T-helper 17 cell (primary cell): ENCODE measurements at places on chromosomes 2 and 18.

DNA sequence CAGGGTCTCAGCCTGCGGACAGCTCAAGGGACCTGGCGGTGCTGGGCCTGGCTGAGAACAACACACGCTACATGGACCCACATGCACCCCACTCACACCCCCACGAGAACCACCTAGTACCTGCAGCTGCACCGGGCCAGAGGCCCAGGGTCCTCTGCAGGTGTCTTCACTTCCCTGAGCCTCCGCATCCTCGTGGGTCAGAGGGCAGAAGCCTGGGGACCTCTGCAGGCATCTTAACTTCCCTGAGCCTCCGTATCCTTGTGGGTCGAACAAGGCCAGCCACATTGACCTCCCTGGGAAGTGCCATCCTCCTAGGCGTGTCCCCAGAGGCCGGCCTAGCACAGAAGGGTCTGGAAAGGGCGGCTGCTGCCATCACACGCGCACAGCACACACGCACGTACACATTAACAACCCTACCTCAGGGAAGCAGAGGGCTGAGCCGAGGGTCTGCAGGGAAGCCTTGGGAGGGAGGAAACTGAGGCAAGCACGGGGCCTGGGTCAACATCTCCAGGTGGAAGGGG, 62.5 kb upstream of the HPCAL1 start:
- no peak for DNase-seq

- no peak for DNase-seq
Observed at GRCh38 chr18:36693931-36694620, 134.7 kb downstream of the TPGS2 start.

DNA sequence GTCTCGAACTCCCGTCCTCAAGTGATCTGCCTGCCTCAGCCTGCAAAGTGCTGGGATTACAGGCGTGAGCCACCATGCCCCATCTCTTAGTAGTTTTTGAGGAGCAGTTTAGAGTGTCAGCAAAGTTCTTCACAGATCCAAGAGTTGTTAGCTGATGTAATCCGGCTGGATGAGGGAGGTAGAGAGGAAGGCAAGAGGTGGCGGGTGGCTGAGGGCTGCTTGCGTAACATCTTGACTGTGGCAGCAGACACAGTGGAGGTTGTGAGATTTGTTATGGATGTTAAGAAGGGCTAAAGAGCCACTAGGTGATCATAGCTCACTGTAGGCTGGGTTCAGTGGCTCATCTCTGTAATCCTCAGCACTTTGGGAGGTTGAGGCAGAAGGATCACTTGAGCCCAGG, 19.5 kb upstream of the FAM136A start:
- DNase-seq, result no peak

GRCh38 chr2:197238043-197238365, 72.6 kb downstream of the ANKRD44 start:
- DNase-seq, result no peak

GRCh38 chr2:28430788-28431418, 38.2 kb downstream of the FOSL2 start:
- DNase-seq, result no peak

- no peak for DNase-seq
Observed at GRCh38 chr2:105794926-105795574, 50.3 kb downstream of the NCK2 start.

GRCh38 chr2:218005028-218005427, 2.2 kb upstream of the TNS1 start:
- DNase-seq, result no peak

DNA sequence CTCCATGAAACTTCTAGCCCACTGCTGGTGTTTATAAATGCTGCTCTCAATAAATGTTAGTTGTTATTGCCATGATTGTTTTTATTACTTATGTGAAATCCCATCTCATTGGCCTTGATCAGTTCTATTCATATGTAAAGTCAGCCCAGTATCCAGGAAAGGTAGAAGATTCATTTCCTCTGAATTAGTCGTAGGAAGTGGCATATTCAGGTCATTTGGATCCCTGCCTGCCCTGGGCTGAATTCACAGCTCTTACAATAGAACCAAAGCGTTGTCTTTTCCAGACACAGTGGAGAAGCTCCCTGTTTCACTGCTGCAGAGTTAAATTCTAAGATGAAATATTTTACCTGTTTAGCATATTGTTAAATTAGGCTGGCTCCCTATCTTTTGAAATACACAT, 70.3 kb downstream of the MAIP1 start:
- DNase-seq, result no peak

DNA sequence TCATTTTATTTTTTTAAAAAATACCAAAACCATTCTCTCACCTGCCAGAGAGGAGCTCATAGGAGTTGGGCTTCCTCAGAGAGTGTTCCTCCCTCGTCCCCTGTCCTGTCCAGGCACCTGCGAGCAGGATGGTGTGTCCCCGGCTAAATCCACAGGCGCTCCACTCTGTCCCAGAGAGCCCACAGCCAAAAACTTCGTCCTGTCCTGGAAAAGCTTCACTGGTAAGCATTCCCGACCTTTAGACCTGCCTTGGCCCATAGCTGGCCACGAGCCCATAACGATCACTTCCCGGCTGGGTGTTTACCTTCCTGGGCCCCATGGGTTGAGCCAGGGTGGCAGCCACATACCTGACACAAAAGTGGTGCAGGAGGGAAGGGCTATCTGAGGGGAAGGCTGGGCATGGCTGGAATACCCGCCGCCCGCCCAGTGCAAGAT, at the start of gene NGEF:
TSS of gene NGEF (minus strand) at position 230 of the 435 bp plus-strand sequence. CDS start 38,366 bp downstream, outside the sequence.
- no peak for DNase-seq

DNA sequence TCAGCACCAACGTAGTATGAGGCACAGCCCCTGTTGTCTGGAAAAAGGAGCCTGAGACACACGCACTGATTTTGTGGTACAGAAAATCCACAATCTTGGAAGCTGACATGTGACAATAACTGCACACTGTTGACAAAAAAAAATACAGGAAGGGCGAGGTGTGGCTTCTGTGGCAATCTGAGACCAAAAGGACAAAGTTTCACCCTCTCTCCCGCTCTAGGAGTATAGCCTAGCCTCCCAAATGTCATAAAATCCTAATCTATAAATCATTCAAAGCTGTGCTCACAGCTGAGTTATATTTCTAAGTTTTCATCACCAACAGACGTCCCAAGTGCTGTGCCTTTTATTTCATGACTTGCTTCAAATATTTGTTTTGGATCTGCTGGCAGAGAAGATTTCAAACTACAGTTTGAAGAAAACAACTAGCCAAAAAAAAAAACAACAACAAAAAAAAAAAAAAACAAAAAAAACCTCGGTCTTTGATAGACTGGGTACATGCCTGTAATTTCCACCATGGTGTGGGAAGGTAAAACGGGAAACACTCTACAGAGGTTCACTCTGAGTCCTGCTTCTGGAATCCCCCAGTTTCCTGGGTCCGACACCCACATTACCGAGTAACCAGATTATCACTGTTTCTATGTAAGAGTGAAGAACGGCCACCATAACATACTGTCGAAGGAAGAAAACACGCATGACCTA, 61.0 kb downstream of the C2orf76 start:
- DNase-seq, result no peak

DNA sequence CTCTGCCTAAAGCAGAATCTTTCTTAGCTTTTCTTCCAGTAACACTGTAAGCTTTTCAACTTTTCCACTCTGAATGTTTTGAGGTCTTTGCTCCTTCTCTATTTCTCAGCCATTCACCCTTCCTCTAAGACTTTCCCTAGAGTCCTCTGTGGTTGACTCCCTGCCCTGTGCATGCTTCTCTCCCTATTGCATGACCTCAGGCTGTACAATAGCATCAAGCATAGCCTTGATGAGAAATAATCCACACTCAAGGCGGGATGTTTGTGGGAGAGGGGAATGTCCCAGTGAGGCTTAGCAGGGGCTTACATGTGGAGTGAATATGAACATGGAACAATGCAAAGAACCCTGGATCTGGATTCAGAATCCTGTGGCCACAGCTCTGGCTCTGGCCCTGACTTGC, 48.4 kb upstream of the IGFBP5 start:
- no peak for DNase-seq

DNA sequence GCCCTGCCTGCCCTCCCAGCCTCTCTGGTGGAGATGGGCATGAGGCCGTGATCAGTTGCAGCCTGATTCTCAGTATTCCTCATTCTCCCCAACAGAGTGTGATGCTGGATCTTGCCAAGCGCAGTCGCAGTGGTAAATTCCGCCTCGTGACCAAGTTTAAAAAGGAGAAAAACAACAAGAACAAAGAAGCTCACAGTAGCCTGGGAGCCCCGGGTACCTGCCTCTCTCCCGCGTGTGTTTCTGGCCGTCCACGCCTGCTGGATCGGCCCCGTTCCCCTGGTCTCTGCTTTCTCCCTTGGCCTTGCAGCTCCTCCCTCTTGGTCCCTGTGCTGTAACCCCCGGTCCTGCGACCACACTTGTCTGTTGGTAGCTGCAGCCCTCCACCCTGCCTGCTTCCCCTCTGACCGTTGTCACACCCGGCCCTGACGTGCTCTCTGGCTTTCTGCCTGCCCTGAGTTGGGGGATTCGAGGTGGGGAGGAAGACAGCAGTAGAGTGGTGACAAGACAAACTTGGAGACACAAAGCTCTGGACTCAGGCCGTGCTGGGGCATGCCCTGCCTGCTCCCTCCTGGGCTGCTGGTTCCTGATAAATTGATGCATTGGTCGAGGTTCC, 99.5 kb downstream of the USP40 start:
- DNase-seq, result no peak

DNA sequence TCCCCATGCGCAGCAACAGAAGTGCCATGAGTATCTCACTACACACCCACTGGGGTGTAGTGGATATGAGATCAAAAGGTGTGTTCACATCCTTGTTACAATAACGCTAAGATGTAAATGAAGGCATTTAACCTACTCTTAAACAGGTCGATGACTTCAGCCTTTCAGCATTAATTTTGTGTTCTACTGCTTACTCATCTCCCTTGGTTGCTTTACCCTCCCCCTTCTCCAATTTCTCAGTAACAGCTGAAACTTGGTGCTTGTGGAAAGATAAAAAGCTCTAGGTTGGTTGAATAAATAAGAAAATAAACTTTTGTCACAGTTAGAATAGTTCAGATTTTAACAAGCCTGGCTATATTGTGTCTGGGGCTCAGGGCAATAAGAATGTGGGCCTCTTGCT, 147.5 kb upstream of the SESTD1 start:
- no peak for DNase-seq

DNA sequence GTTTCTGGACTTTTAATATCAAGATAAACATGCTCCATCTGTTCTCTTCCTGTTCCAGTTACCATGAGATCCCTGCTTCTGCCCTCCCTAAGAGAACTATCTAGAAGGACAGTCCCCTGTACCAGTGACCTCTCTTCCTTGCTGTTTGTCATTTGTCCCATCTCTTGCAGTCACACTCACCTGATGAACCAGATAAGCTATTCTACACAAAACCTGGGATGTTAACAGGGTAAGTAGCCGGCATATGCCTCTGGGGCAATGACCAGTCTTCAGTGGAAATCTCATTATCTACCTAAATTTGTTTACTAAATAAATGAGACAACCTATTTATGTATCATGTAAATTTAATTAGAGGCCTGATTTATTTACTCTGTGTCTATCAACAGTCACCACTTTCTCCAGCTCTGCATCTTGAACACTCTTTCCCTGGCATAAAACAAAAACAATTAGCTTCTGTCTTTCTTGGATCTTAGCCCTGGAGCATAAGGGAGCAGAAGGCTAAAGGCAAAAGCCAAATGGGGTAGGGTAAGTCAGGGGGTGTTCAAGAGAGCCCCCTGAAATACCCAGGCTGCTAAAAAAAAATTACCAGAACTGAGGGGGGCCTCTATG, 337.7 kb downstream of the ALK start:
- no peak for DNase-seq

- no peak for DNase-seq
Observed at GRCh38 chr18:40314199-40314598, 1640.8 kb upstream of the PIK3C3 start.

GRCh38 chr2:213609570-213610170, 325.4 kb downstream of the SPAG16 start:
- no peak for DNase-seq

- no peak for DNase-seq
Observed at GRCh38 chr2:52970642-52971041, 797.0 kb upstream of the CHAC2 start.

DNA sequence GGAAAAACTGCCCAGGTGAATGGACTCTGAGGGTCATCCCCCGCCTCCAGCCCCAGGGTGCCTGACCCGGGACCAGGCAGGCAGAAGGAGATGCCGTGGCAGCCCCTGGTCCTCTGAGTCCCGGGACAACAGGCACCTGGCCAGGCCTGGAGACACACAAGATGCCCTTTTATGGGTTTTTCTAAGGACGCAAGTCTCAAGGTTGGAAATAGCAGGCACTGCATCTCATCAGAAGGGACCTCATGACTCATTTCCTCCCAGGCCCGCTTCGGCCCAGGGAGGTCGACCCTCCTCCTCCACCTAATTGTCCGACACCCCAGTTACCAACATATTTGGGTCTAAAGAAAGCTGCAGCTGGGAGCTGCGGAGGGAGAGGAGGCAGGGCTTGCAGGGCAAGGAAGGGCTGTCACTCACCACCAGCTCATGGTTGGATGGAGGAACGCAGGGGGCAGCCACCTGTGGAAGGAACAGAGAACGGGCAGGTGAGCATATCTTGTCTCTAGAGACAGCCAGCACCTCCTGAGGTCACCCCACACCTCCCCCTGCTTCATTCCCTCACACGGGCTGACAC, 82.9 kb downstream of the TNS1 start:
- no peak for DNase-seq

- no peak for DNase-seq
Observed at GRCh38 chr2:28325173-28325566, 67.5 kb upstream of the FOSL2 start.

DNA sequence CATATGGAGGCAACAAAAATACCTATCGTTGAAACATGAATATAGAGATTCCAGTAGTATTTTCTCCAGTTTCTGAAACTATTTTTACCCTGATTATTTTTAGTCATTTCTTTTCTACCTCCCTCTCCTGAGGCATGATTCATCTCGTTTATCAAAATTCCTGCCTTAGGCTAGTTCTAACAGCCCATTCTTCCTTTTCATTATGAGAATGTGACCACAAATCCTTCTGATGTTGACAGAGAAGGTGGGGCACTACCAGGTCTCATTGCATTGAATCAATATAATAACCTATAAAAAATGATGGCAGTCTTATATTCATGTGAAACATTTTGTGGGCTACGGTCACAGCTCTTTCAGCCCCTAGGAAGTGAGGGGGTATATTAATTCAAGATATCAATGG, 406.5 kb upstream of the UBE2E3 start:
- DNase-seq, result no peak

- DNase-seq, result no peak
Observed at GRCh38 chr2:182182436-182182835, 196.8 kb downstream of the PPP1R1C start.

DNA sequence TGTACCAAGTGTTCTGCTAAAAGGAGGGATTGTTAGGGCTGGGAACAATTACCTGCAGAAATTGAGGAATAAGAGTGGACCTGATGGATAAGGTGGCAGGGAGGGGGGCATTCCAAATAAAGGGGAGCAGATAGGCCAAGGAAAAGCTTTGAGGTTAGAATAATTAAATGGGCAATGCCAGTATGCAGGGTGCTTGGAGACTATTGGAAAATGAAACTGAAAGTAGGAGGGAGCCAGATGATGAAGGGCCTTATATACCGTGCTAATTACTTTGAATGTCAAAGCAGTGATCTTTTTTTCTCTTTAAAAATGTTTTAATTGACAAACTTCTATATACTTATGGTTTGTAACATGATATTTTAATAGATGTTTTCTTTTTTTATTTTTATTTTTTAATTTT, 42.9 kb downstream of the MMADHC start:
- no peak for DNase-seq
